ENCODE measurements at places on chromosomes 3 and 15.

GRCh38 chr3:66803206-66803605, 194.9 kb upstream of the KBTBD8 start:
- DNase-seq: no peak

DNA sequence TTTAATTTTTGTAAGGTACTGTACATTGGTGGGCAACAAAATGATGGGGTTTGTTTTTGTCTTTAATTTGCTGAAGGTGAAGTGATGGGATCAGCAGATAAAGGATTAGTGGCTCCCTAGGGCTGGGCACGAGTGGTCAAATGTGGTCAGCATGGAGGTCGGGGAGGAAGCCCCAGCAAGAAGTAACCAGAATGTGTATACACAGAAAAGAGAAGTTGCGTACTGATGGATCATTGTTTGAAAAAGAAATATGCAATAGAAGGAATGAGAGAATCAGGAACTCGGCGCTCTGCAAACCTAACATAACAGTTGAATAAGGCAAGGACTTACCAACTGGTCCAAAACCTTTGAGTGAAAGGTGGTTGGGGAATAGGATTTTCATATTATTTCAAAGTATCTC, 1.5 kb downstream of the TMOD2 start:
- no peak for DNase-seq

DNA sequence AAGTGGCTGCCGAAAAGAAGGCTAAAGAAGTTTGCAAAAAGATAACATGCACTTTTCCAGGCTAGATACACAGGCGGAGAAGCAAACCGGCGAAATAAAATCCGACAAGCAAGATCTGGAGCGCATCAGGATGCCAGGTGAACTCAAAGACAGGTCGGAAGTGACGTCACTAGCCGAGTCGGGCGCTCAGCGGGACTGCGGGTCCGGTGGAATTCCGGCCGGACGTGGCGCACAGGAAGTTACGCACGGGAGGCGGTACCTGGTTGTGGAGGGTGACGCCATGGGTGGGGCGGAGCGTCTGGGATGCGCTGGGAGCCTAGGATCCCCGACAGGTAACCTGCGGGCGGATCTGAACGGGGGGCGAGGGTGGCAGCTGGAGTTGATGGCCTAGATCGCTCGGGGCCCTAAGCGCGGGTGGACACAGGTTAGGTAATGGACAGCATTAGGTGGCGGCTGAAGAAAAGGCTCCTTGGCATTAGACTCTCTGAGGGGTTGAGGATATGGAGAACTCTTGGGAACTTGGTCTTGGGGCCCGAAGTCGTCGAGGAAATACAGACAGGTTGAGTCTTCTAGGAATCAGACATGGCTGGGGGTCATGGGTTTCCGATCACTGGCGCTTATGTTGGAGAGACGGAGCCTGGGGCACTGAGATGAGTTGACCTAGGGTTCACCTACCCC, 29.0 kb upstream of the EHHADH start:
- peak; percentile 97 for DNase-seq

DNA sequence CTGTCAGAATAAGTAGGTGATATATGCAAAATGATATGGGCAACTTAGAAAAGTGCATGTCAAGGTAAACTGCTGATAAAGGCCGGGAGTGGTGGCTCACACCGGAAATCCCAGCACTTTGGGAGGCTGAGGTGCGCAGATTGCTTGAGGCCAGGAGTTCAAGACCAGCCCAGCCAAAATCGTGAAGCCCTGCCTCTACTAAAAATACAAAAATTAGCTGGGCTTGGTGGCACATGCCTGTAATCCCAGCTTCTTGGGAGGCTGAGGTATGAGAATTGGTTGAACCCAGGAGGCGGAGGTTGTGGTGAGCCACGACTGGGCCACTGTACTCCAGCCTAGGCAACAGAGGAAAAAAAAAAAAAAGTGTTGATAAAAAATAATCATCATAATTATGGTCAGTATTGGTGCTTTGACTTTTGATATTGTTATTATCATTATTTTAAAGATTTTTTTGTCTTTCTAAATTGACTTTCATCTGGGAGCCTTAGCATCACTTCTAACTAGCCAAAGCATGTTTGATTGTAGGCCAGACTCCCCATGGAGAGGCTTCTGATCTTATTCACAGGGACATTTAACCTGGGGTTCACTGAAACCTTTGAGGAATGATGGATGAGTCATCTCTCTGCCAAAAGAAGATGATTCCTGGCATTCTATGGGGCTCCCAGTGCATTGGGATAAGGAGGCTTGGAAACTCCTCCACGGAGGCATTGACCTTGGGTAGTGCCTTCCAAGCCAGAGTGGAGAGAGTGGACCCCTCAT, 5.6 kb downstream of the ZBTB38 start:
- no peak for DNase-seq

DNA sequence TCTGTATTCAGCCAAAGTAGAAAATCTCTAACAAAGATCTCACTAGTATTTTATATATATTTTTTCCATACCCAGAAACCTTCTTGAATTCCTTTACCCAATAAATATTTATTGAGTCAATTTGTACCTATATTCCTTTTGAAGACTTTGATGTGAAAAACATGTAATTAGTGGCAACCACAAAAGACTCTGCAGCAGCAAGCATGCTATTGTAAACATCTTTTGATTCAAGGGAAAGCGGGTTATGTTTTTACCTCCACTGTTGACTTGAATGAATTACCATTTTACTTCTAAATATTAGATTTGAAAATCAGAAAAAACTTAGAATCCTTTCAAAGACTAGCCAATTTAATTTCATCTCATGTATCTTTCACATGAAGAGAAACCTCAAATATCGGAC, 2.4 kb downstream of the GPR15 start:
- no peak for DNase-seq

- DNase-seq: peak; percentile 38
Measured at GRCh38 chr15:39919748-39920509, at the start of gene GPR176. GPR176 (minus strand) TSS chr15:39920266; CDS start chr15:39920026, 240 bp downstream.

- no peak for DNase-seq
Measured at GRCh38 chr3:176120507-176120906, 1076.8 kb downstream of the TBL1XR1 start.

DNA sequence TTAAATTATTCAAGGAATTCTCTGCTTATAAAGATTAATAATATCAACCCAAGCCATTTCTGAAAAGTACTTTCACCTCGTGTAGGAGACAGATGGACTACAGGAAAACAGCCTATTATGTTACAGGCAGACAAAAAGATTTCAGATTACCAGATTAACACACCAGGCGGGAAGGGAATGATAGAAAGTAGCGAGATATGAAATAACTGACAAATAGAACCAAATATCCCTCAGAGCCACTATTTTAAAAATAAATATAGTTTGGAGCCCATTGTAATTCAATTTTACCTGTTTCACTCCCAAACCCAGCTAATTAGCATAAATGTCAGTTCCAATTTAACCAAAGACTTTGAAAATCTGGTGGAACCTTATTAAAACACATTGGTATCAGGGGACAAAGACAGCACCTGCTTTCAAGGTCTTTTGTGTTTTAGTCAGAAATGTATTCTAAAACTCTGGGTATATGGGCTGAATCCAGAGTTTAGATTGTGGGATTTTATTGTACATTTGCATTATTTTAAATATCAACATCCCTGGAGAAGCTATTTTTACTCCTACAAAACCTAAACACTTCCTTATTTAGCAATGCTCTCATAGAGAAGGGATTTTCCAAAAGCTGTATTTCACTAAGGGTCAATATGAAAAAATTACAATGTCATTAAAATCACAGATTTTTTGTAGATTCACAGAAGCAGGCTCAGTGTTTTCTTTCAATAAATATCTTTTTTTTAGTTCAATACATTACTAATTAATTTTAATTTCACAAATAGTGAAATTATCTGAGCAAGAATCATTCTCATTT, 138.4 kb downstream of the TNIK start:
- no peak for DNase-seq

DNA sequence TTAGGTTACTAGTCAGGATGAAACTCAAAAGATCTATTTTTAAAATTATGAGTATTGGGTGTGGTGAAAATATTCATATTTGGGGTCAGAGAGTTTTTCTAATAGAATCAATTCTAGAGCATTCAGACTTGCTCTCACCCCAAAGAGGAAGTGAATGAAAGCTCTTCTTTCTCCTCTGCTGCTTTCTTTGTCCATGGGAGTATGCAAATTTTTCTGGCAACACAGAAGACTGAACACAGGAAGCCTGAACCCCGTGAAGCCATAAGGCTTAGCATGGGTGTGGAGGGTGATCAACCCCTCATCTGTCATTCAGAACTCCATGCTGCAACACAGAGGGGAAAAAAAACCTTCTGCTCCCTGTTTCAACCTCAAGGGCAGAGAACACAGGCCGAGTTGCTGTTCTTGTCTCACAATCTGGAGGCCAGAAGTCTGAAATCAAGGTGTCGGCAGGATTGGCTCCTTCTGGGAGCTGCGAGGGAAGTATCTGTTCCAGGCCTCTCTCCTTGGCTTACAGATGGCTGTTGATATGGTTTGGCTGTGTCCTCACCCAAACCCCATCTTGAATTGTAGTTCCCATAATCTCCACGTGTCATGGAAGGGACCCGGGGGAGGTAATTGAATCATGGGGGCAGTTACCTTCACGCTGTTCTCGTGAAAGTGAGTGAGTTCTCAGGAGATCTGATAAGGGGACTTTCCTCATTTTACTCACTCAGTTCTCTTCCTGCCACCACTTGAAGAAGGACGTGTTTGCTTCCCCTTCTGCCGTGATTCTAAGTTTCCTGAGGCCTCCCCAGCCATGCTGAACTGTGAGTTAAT, 33.7 kb upstream of the CD47 start:
- DNase-seq: peak; percentile 75

- no peak for DNase-seq
Measured at GRCh38 chr3:67245545-67245944, 247.4 kb downstream of the KBTBD8 start.

DNA sequence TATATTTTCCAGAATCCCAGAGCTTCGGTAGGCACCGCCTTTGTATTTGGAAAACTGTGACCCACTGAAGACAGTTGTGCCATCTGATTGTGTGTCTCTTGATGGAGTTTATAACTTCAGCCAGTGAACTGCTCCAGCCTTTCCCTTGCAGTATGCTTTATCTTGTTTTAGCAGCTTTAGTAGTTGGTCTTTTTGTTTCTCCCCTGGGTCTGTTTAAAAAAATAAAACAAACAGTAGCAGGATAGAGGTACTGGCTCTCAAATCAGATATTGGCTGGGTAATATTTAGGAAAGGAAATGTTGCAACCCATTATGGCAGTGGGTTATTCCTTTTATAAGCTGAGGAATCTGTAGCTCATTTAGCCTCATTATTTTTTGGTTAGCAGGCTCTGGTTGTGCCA, 151.5 kb upstream of the BFSP2 start:
- no peak for DNase-seq

DNA sequence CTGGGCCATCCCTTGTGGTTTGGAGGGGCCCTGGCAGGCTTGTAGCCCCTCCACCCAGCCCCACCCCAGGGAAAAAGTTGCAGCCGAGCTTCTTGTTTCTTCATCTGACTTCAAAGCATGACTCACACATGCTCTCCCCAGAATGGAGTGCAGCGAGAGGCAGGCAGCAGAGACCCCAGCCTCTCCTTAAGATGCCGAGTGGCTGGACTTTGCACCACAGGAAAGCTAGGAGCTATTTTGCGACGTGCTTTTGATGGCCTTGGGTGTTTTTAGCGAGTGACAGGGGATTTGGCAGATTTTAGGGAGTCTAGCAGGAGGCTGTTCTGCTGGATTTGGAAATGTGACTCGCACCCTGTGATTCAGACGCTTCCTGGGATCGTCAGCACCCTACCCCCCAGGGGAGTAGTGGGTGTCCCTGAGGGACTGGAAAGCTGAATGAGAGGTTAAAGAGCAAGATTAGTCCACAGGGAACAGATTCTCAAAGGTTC, 14.2 kb downstream of the BAHD1 start:
- DNase-seq: peak; percentile 51

GRCh38 chr15:96146726-96147125, 183.8 kb upstream of the NR2F2 start:
- no peak for DNase-seq

GRCh38 chr15:42066764-42067415, 27.5 kb downstream of the PLA2G4D start:
- no peak for DNase-seq

DNA sequence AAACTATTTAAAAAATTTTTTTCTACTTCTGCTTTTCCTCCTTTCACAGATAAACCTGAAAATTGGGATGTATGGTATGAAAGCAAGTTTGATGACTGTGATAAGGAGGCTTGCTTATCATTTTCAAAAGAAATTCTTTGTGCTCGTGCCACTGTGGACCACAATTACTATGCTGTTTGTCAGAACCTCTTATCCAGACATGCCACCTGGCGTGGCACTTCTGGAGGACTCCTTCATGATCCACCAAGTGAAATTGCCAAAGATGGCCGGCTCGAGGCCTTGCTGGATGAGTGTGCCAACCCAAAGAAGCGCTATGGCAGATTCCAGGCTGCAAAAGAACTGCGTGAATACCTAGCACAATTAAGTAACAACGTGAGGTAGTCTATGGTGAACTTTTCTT, 17.8 kb downstream of the DIPK2A start:
- no peak for DNase-seq

DNA sequence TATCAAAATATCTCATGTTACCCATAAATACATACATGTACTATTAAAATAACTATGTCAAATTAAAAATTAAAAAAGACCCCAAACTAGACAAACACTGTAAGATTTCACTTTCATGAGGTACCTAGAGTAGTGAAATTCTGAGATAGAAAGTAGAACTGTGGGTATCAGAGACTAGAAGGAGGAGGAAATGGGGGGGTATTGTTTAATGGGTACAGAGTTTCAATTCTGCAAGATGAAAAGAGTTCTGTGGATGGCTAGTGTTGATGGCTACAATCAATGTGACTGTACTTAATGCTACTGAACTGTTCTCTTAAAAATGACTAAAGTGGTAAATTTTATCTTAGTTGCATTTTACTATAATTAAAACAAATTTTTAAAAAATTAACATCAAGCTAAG, 36.6 kb downstream of the RFX7 start:
- no peak for DNase-seq

DNA sequence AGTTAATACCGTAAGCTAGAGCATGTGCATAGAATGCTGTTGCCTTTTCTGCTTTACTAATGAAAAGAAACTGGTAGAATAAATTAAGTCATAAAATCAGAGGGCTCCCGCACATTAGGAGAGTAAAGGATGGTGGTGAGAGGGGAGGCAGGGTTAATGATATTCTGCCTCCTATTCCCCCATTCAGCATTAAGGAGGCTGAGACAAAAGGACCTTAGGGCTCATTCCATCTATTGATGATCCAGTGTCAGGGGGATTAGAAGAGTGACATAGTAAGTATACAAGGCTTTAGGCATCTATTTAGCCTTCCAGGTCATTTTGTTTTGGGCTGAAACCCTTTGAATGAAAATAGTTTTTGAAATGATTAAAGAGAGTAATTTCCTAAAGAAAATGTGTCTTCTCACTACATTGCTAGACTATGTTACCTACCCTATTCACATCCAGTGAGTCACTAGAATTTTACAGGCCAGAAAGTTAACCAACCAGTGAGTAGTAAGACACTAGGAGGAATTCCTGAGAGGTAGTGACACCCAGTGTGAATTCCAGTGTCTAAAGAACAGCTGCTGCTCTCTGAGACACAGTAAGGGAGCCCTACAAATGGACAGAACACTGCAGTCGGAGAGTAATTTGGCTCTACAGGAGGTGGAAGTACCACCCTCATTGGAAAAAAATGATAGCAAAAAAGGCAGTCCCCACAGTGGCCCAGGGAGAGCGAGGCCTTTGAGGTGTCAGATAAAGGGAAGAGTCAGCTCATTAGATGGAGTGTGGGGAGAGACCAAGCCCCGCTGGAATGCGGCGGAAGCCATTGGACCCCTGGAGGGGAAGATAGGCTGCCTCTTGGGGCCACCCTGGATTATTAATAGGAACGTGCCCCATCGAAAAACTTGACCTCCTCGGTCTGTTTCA, 67.6 kb downstream of the TUSC7 start:
- DNase-seq: no peak

GRCh38 chr15:81955382-81956062, 90.3 kb downstream of the MEX3B start:
- DNase-seq: no peak

Data from activated naive CD4-positive, alpha-beta T cell treated with anti-CD3 and anti-CD28 coated beads, Interleukin-2, amount 10 ng/mL, durations not matched to agents 7 days and 5 days (primary cell).